ENCODE measurements at places on chromosomes 4 and X.

GRCh38 chr4:40038977-40039376 lies 17.7 kb upstream of the N4BP2 start:
- no peak for DNase-seq

DNA sequence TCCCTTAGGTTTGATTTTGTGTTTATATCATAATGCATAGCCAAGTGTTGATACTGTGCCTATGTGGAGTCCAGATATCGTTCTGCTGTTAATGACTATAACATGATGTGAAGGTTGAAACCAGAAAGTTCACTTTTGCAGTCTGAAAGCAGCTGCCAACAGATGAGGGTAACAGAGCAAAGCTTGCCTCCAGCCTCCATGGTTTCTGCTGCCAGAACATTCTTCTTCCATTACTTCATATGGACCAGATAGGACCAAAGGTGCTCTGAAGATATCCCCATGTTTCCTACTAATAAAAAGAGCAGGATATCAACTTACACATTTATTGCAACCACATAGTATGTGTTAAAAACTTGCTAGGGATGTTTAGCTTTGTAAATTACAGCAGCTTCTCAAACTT lies 394.1 kb downstream of the SPRY1 start:
- no peak for DNase-seq

- no peak for DNase-seq
Measured at GRCh38 chrX:2875798-2876399, 47.2 kb downstream of the GYG2 start.

DNA sequence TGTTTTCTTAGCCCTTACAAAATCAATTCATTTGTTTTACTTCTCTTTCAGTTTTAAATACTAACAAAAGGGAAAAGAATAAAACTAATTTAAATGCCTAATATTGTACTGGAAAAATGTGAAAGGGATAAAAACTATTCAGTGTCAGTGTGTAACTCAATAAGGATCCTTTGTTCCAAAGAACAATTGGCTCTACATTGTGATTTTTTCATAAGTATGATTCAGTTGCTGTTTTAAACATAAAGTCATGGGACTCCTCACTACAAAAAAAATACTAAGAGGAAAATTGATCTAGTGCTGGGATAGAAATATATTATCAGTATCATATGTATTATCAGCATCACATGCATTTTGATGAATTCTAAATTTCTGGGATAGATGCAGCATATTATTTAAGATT lies 199.4 kb upstream of the TRAM1L1 start:
- no peak for DNase-seq

DNA sequence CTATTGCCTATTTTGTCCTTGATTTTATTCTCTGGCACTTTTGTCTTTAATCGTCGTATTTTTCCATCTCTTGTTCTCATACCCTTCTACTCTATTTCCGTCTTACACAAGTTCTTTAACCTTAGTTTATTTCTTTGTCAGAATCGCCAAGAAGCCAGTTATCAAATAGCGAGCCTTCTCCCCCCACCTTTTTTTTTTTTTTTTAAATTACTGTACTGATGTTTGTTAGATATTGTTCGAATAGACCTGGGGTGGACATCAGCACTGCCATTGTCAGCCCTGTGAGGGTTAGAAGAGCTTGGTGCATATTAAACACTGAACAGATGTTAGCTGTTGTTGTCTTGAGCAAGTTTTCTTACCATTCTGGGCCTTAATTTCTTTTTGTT lies 1.2 kb downstream of the SPCS3 start:
- no peak for DNase-seq

DNA sequence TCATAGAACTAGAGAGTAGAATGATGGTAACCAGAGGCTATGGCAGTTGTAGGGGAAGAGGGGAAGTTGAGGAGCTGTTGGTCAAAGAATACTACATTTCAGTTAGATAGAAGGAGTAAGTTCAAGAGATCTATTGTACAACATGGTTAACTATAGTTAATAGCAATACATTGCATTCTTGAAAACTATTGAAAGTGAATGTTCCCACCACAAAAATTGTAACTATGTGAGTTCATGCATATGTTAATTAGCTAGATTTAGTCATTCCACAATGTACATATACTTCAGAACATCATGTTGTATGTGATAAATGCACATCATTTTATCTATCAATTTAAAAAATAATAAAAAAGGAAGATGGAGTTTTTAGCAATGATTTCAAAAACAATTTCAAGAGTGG lies 125.3 kb upstream of the IL15 start:
- DNase-seq = no peak

DNA sequence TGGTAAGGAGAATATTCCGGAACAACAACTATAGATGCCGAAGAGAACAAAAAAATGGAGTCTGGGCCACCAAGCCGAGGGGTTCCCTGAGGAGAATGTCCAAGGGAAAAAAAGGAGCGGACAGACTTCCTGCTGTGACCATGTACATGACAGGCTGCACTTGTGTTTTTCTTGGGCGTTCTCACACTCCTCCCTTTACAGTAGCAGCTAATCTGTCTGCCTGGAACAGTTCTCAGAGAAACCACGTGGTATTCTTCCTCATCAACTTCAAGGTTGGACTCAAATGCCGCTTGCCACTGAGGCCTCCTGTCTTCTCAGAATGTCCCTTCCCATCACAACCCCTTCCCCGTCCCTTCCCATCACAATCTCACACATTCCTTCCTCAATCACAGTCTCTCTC lies 30.8 kb upstream of the MTNR1A start:
- DNase-seq = no peak

GRCh38 chrX:119654112-119654531 lies 38.8 kb downstream of the SEPTIN6 start:
- peak; percentile 92 for DNase-seq

GRCh38 chr4:151484396-151485102 lies 75.6 kb downstream of the FHIP1A start:
- DNase-seq = no peak

- no peak for DNase-seq
Measured at GRCh38 chr4:103091601-103092223, 7.9 kb downstream of the BDH2 start.

GRCh38 chr4:183747931-183748670 lies 89.0 kb downstream of the TRAPPC11 start:
- no peak for DNase-seq

- no peak for DNase-seq
Measured at GRCh38 chr4:46653842-46654241, 255.2 kb downstream of the COX7B2 start.

- no peak for DNase-seq
Measured at GRCh38 chrX:10367406-10367805, 210.6 kb downstream of the CLCN4 start.

- DNase-seq = no peak
Measured at GRCh38 chr4:12701384-12701783, 782.8 kb downstream of the RAB28 start.

DNA sequence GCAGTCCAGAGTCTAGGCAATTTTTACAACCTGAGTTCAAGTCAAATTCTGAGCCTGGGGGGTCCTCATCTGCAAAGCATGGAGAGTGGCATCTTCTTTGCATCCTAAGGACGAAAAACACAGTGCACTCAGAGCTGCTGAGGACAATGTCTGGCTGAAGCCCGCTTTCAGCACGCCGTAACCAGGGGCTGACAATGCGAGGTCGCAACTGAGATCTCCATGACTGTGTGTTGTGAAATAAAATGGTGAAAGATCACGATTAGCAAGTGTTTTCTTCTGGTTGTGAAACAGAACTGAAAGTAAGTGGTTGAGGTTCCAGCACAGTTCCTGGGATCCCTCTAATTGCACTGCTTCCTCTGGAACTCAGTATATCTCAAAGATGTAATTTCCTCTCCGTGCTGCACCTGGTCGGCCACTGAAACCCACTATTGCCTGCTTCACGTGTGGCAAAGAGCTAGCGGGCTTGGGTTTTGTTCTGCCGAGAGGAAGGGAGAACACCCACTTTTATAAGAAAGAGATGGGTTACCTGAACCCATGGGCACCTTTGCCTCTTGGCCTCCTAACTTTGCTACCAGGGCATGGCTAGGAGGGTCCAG lies 7.7 kb upstream of the F11 start:
- DNase-seq = no peak

DNA sequence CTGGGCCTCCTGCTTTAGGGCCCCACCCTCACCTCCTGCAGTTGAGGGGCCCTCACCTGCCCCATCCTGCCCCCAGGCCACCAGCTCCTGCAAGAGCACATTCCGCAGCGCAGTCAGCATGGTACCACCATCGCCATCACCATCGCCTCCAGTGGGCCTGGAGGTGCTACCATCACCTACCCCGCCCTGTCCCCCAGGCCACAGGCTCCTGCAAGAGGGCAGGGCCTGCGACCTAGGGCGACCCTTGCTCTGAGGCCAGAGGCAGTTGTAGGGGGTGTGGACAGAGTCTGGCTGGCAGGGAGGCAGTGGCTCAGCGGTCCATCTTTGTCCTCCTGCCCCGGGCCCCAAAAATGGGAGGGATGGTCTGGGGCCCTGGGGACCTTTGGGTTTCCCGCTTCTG lies 3.9 kb upstream of the HAUS7 start:
- DNase-seq = no peak

DNA sequence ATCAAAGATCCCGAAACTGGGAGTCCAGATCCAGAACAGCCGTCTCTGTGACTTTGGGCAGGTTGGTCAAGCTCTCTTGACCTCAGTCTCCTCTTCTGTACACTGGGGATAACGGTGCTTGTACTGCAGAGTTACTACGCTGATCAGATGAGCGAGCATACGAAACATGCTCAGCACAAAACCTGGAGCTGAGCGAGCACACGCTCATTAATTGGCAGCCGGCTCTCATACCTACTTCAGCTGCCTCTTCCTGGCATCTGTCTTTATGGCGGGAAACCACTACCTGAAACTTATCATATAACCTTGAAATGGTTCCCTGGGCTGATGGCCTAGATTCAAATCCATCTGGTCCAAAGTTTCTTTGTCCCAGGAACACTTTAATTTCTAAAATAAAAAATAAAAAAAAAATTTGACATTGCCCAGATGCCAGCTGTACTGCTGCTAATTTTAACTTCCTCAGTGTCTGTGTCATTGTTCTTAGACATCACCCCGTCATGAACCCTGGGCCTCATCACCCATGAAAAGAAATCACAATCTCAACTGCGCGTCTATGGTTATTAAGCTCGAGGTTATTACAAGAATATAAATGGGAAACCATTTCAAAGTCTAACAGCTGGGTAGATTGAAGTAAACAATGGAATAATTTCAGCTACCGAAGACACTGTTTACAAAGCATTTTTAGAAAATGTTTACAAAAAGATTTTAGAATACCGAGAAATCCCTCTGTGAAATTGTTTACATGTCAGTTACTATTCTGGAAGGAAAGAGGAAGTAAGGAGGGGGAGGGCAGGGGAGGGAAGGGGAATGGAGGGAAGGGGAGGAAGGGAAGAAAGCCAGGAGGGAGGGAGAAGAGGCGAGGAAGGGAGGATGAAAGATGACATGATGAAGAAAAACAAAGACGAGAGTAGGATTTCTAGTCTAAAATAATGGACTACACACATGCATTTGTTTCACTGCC lies 49.0 kb downstream of the CRMP1 start:
- DNase-seq = no peak

GRCh38 chrX:22060415-22061280 lies 28.5 kb downstream of the PHEX start:
- DNase-seq = no peak

DNA sequence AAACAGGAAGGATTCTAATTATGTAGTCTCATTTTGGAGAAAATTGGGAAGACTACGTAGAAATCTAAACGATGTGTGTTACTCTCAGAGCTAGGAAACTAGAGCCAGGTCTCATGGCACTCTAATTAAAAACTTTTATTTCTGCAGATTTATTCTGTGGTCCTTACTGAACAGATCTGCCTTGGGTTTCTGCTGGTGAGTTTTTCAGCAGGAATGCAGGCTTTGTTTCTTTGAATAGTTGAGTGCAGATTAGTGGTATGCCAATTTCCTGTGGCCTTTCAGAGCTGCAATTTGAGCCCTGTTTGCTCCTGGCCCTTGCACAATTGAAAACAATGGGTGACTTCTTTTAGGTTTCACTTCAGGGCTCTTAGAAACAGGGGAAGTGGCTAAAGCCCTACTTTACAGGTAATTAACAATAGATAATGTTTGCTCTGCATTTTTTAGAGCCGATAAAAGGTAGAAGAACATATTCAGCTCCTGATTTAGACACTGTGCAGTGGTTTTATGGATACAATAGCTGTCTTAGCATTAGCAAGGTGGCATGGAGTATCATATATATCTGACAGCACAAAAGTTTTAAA lies 21.8 kb downstream of the SPRY1 start:
- no peak for DNase-seq

DNA sequence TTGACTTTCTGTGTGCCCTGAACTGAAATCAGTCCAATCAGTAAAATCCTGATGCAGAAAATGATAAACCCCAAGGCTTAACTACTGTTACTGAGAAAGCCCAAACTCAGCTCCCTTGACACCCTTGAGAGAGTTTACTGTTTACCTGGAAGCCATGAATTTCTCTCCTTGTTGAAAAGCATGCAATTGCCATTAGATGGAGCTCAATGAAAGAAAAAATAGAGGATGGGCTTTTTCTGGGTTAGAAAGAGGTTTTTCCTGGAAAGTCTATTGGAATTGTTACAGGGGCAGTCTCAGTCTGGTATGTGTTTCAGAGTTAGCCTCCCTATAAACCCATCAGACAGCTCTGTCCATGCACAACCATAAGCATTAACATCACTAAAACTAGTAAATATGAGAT lies 66.4 kb upstream of the C4orf54 start:
- no peak for DNase-seq

GRCh38 chr4:2284934-2285612 lies 23.2 kb upstream of the MXD4 start:
- DNase-seq = no peak

DNA sequence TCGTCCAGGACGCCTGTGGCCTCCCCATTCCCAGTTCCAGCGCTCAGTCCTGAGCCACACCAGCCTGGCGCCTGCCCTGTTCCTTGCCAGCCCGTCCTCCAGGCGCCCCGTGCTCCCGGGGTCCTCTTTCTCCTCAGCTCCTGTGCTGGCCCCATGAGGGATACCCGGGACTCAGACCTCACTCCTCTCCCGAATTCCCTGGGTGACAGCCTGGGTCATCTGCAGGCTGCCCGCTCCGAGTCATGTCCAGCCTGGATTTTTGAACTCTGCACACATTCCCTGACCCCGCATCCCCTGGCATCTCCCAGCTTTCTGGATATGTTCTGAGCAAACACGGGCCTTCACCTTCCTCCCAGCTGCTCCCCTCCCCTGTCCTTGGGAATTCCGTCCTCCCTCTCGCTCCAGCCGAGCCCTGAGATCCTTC lies 14.9 kb upstream of the ADD1 start:
- DNase-seq = no peak

DNA sequence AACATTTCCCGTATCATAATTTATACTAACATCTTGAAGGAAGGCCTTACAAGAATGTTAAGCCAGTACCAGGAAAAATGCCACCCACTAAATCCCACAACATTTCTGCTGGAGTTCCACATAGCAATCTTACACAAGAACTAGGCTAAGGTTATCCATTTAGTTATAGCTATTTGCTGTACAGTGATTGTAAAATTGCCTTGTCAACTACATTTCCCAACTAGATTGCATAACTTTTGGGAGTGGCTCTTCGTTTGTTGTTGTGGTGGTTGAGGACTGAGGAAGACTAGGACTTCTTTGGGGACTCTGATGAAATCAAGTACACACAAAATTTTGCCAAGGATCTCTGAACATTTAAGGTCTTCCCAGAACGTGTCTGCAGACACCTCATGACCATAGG lies 8.0 kb downstream of the IBSP start:
- DNase-seq = no peak

- no peak for DNase-seq
Measured at GRCh38 chrX:10457092-10457491, 163.3 kb downstream of the MID1 start.

- DNase-seq = no peak
Measured at GRCh38 chr4:110487873-110488272, 11.9 kb downstream of the ENPEP start.

- no peak for DNase-seq
Measured at GRCh38 chr4:74038425-74039314, at the start of gene CXCL3. TSS of gene CXCL3 (minus strand) at chr4:74038689. CDS start at chr4:74038611, 78 bp downstream.

- DNase-seq = no peak
Measured at GRCh38 chr4:118836301-118837120, 585 bp upstream of the SEC24D start.
